Right renal cortex interstitium (tissue), 3 donors: ENCODE measurements at places on chromosomes 6 and 20. TPM values are rescaled to one million over a fixed set of nuclear protein-coding genes. Genes with fewer than 3 reads are reported as not detected.

DNA sequence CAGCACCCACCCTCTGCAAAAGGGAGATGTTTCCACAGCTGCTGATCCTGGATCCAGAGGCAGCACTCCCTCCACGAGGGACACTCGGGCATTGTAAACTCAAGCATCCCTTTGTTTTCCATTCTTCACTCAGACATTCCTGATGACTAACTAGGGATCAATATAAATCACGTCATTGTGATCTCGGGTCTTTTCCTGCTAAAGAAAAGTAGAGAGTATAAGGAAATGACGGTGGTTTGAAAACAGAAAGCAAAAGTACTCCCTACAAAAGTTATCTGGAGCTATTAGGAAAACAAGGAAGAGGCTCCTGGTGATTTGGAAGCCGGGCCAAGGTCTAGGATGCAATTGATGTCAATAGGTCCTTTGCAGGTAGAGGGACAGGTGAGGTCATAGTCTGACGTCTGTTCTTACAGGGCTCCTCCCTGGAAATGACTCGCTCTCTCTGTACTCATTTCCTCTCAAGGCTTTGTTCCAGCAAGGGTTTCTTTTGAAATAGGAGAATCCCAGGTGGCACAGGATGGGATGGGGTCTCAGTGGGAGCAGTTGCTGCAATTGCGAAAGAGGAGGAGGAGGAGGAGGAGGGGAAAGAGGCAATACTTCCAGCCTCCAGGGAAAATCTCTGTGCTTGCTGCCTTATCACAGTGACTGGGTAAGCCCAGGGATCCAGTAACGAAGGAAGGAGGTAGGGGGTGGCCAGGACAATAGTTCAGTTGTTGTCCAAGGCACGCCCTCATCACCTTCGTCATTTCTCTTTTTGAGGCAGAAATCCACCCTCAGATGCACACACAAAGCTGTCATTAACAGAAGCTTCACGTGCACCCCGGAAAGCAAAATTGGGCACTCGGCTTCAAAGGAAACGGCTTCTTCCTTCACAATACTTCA lies 222.8 kb downstream of the LY86 start:
- DNase-seq, result no peak

- peak; percentile 29 for DNase-seq
Observed at GRCh38 chr6:104887350-104887749, 27.6 kb upstream of the HACE1 start.

Gene LY6G6C
- polyA plus RNA-seq, result 0.18 TPM

Gene MUCL3
- polyA plus RNA-seq, result 0.03 TPM

Gene ZNF133
- 25.4 TPM for polyA plus RNA-seq

GRCh38 chr6:165714907-165715306 lies 51.9 kb upstream of the PDE10A start:
- no peak for DNase-seq

Gene CRISP3
- polyA plus RNA-seq, result 0.10 TPM

Gene ERVFRD-1
- 0.22 TPM for polyA plus RNA-seq

GRCh38 chr6:35487658-35488516 lies 9.0 kb downstream of the TEAD3 start:
- DNase-seq, result no peak
